ENCODE measurements at places on chromosomes 5 and 9.

DNA sequence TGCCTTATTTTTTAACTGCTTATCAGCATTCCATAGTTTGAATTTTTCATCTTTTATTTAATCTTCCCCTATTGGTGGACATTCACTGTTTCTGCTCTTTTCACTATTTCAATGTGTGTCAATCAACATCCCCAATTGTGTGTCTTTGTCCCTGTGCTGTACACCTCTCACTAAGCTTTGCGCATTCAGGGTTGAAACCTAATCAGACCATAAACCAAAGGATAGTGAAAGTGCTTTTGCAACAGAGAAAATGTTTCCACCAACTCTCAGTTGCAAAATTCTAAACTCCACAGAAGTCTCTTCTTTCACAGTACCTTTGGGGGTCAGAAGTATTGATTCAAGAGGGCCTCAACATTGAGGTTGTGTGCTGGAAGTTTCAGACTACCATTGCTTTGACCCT lies 127.1 kb upstream of the SAP30L start:
- DNase-seq, result no peak

DNA sequence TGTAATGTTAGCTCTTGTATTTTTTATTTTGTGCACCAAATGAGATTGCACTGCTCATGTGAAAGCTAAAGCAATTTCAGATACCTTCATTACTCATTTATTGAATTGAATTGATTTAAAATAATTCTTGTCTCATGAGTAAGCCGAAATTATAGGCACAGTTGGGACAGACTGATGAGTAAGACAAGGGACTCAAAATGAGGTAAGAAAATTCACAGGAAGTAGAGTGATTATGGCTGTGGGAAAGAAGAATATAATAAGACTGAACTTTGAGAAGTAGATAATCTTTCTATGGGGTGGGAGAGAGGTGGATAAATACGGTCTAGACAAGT lies 51.1 kb downstream of the NUDT12 start:
- no peak for DNase-seq

GRCh38 chr5:9288234-9288633 lies 257.6 kb downstream of the SEMA5A start:
- DNase-seq, result no peak

DNA sequence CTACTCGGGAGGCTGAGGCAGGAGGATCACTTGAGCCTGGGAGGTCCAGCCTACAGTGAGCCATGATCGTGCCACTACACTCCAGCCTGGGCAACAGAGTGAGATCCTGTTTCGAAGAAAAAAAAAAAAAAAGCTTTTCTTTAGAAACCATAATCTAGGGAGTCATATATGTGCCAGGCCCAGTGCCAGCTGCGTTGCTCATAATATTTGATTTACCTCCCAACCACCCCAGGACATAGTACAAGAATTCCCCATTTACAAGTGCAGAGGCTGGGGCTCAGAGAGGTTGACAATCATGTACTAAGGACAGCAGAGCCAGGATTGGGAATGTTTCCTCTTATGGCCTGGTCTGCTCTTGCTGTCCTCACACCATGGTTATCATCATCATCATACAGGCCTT lies 25.1 kb upstream of the TRIM14 start:
- no peak for DNase-seq

GRCh38 chr5:86674069-86674468 lies 56.3 kb downstream of the COX7C start:
- DNase-seq, result no peak

DNA sequence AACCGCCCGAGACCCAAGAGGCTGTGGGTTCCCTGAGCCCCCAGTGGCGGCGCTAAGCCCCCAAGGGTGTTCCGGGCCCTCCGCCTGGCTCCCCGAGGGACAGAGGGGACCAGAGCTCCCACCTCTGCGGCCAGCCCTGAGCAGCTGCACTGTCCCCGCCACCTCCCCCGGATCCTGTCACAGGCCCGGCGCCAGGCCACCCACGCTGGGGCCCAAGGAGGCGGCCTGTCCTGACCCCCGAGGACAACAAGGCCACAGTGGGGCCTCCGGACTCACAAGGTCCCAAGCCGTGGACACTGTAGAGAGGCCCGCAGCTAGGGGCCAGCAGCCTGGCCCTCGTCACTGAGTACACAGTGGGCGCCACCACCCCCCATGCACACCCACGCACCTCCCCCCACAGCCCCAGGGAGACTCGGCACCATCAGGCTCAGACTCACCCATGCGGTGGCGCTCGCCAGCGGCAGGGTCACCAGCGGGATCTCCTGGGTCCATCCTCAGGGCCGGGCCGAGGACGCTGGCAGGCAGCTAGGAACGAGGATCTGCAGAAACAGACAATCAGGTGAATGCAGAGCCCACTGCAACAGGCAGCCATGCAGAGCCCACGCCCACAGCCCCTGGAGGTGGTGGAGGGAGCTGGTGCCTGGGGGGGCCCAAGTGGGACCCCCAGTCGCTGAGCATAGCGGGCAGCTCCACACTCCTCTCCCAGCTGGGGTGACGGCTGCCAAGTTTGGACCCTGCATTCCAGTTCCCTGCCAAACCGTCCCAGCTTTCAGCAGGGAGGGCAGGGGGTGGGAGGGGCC lies 27.9 kb downstream of the EXD3 start:
- peak; percentile 40 for DNase-seq

DNA sequence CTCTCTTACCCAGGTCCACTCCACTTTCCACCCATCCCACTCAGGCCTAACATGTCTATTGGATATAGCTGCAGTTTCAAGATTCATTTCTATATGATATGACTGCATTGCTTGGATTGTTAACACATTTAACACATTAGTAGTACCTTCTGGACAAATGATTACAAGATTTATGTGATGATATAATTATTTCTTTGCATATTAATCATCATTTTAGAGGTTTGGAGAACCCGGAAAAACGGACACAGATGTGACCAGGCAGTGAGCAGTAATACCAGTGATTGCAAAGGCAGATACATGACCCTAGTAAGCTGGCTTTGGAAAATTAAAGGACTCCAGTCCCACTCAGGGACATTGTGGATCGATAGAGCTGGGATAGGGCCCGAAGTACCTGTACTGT lies 103.8 kb downstream of the PRR16 start:
- no peak for DNase-seq

DNA sequence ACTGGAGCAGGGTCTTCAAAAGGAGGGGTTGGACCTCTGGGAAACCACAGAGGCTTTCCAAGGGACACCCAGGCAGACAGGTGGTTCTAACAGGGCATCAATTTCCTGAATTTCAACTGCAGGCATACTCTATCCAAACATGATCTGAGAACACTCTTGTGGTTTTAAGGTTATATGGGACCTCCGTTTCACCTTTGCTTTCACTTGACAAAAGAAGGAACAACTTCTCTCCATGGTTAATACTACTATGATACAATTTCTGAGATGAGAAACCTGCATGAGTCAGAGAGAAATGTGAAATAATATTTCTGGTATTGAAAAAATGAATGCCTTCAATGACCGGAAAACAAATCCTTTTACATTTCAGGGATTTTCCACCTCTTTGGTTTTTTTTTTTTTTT lies 28.0 kb upstream of the ERAP1 start:
- DNase-seq, result no peak

DNA sequence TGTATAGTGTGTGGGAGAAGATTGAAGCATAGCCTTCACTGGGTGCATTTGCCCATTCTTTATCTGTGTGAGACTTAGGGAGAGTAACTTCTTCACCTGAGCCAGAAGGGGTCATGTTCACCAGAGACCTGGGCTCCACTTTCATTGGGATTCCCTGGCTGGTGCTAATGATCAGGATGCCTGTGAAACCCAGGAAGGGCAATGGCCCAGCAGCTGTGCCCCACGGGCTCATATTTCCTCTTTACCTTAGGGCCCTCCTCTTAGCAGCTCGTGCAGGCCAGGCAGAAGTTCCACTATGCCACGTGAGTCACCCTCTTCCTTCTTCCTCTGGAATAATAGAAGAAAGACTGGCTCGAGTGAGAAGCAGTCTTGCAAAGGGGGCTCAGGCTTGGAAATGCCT lies 5.0 kb downstream of the PPARGC1B start:
- DNase-seq, result no peak

GRCh38 chr5:177085985-177086653 lies 596 bp upstream of the FGFR4 start:
- no peak for DNase-seq

GRCh38 chr5:147688656-147689356 lies 93.7 kb downstream of the JAKMIP2 start:
- no peak for DNase-seq

DNA sequence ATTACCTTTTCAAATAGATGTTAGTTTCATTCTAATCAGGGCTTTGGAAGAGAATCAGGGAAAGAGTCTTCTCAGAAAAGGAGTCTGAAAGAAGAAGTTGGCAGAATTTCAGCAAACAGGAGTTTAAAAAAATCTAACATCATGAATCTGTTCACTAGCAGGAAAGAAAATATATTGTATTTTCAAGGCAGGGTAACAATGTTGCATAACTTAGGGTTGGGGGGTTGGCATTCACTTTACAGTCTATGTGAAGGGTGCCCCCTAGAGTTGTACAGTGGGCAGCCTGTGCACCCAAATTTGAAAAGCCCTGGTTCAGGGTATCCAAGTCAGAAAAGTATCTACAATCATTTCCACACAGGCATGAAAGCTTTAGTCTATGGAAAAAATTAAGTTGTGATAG lies 348.4 kb upstream of the SLC30A5 start:
- no peak for DNase-seq

- DNase-seq, result no peak
These were observed 23.2 kb upstream of the RAI14 start for GRCh38 chr5:34632807-34633422.

DNA sequence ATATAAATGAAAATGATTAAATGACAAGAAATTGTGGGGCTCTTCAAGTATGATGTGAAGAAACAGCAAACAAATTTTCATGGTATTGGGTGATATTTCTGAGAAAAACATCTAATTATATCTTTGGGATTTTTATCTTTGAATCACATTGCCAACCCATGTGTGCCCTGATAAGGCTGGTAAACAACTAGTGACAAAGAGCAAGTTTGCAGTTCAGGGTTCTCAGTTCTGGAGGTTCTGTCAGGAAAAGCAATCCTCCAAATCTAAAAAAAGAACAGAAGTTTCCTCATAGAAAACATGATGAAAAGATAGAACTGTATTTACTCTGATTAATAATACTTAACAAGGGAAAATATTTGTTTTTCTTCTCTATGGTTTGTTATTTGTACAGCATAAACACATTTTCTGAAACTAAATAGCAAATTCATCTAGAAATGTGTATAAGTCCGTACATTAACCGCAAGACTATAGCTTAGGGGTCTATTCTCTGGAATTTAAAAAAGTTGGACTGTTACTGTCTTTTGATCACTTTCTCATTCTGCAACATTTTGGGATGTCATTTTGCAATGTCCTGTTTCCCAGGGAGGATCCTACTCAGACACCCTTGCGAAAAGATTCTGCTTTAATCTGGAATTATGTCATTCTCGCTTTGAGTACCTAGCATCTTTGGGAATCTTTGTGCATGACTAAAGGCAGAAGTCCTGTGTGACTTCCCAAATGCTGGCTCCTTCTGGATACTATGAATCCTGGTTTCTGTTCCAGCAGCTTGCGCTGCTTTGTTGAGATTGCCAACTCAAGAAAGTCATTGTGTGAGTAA lies 308.5 kb downstream of the ADGRV1 start:
- no peak for DNase-seq

DNA sequence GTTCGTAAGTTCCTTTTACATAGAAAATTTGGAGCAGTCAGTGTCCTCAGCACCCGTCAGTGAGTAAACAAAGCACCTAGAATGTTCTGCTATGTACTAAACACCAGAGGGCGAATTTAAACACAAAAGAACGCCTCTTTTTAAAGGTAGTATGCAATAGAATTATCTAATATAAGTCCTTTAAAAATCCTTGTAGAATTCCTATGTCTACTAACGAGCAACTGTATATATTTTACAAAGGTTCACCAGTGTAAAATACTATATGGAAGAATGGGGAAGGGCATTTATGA lies 499 bp upstream of the TMEM232 start:
- peak; percentile 12 for DNase-seq

DNA sequence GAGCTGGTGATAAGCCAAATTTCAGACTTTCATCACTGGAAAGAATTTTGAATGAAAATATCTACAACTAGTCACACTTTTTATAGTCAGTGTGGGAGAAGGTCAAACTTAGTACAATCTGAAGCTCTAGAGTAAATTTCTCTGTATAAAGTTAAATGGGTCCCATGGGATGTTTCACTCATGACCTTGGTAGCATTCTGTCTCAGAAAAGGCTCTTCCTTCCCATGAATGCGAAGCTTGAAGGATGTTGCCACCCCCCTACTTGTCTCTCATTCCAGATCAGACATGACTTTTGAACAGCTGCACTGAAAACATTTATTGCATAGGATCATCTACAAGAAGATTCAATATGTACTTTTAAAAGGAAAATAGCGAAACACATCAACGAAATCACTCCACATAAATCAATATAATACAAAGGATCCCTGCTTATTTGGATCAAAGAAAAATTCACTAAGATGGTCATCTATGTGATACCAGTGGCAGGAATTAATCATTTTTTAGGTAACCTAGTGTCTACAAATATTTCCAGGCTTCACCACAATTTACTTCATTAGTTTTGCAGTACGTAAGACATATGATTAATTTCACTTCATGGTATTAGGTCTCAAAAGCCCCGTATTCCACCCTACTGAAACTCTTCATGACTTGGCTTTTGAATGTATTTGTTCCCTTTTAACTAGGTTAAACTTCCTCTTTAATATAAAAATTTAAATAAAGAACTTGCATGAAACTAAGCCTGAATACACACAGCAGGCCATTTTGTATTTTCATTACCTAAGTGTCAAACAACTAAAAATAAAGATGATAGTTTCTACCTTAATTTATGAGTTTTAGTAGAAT lies 4.4 kb downstream of the ST8SIA4 start:
- DNase-seq, result no peak

GRCh38 chr5:153629027-153629895 lies 138.8 kb downstream of the GRIA1 start:
- DNase-seq, result no peak

DNA sequence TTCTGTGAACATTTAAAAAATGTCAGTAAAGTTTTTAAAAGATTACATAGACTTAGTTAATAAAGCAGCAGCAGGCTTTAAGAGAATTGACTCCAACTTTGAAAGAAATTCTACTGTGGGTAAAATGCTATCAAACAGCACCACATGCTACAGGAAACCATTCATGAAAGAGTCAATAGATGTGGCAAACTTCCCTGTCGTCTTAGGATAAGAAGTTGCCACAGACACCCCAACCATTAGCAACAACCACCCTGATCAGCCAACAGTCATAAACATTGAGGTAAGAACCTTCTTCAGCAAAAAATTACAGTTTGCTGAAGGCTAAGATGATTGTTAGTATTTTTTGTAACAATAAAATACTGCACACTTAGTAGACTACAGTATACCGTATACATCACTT lies 278.2 kb downstream of the CSNK1G3 start:
- no peak for DNase-seq

- peak; percentile 71 for DNase-seq
These were observed 2.4 kb upstream of the TRIM7 start for GRCh38 chr5:181207214-181207959.

DNA sequence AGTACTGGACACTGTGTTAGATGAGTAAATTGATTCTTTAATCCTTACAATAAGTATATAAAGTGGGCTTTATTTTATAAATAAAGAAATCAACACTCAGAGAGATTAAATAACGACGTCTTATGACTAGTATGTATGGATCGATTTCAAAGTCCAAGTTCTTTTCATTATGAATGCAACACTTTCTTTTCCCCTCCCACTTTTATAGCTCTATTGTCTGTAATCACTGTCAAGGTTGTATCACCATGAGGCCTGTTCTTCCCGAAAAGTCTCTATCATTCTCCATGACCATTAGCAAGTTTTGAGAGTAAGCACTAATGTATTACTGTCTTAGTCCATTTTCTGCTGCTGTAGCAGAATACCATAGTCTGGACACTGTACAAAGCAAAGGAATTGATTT lies 228.4 kb downstream of the TLR4 start:
- DNase-seq, result no peak

Measured in K562 (cell line).